ENCODE measurements at places on chromosomes 3 and 15.

- H3K4me3 ChIP-seq: no peak overlapping the region
- no peaks in the 10 kb centered on the region for H3K36me3 ChIP-seq
- no peak for DNase-seq
- no peak overlapping the region for H3K27ac ChIP-seq
- H3K4me1 ChIP-seq: no peaks in the 10 kb centered on the region
These were observed 136.6 kb upstream of the PTX3 start for GRCh38 chr3:157300094-157300493.

DNA sequence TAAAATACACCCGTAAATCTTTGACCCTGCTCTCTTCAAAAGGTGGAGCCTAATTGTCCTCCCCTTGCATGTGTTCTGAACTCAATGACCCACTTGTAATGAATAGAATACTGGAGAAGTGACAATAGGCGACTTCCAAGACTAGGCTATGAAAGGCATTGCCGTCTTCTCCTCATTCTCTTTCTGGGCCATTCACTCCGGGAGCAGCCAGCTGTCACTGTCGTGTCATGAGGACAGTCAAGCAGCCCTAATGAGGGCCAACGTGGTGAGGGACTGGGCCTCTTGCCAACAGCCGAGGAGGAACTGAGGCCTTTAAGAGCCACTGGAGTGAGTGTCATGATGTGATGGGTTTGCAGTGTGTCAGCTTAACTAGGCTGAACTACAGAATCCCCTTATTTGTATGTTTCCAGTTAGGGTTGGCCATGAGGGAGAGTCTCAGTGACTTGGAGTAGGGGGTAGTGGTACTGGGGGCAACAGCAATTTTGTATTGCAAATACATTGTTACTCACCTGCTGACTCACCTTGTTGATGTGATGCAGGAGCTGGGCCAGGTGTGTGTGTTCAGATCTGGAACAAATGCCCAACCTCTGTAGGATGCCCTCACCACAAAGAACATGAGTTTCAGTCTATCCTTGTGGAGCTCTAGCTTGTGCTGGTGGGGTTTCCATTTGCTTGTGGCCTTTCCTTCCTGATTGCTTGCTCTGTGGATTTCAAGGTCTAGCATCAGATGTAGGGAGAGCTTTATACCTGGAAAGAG, 188.5 kb upstream of the PROK2 start:
- no peaks in the 10 kb centered on the region for H3K27me3 ChIP-seq
- H3K4me1 ChIP-seq: peaks cover 11% of the 10 kb centered on the region
- no peak overlapping the region for H3K27ac ChIP-seq
- H3K4me3 ChIP-seq: no peak overlapping the region
- no peaks in the 10 kb centered on the region for H3K36me3 ChIP-seq

DNA sequence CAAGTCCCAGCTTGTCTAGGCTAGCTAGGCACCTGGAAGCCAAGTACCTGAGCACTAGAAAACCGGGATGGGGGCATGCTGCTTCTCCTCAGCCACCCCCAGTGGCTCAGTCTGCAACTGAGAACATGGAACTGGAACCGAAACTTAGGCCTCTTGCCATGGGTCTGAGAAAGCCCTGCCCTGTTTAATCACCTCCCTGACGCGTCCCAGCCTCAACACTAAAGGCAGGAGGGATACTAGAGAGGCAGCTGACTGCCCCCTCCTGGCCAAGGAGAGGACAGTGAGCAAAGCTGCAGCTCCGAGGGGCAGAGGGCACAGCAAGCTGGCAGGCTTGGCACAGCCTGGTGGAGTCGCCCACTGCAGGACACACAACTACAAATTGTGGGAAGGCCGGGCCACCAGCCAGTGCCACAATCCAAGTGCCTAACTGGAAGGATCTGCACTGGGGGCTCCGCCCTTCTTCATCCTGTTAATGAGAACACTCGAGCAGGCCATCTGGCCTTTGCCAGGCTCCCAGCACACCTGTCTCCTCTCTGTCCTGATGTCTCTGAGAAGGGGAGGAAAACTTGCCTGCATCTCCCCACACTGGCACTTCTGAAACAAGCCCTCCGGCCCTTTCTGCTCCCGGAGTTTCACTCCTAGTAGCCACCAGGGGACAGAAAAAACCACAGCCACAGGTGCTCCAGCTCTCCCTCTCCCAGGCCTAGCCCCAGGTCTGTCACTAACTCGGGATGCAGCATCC, 53.7 kb downstream of the BDH1 start:
- H3K4me1 ChIP-seq: no peaks in the 10 kb centered on the region
- no peaks in the 10 kb centered on the region for H3K36me3 ChIP-seq
- no peak overlapping the region for H3K4me3 ChIP-seq
- peak; percentile 44 for DNase-seq
- H3K27me3 ChIP-seq: no peaks in the 10 kb centered on the region
- no peak overlapping the region for H3K27ac ChIP-seq

- H3K27me3 ChIP-seq: no peaks in the 10 kb centered on the region
- no peak for DNase-seq
- H3K36me3 ChIP-seq: no peaks in the 10 kb centered on the region
- no peak overlapping the region for H3K27ac ChIP-seq
These were observed 701.3 kb downstream of the EPHA3 start for GRCh38 chr3:89808680-89809197.

GRCh38 chr3:90095811-90096210, 988.4 kb downstream of the EPHA3 start:
- no peak for DNase-seq
- no peaks in the 10 kb centered on the region for H3K4me1 ChIP-seq
- H3K4me3 ChIP-seq: no peak overlapping the region
- H3K27ac ChIP-seq: no peak overlapping the region
- no peaks in the 10 kb centered on the region for H3K27me3 ChIP-seq

DNA sequence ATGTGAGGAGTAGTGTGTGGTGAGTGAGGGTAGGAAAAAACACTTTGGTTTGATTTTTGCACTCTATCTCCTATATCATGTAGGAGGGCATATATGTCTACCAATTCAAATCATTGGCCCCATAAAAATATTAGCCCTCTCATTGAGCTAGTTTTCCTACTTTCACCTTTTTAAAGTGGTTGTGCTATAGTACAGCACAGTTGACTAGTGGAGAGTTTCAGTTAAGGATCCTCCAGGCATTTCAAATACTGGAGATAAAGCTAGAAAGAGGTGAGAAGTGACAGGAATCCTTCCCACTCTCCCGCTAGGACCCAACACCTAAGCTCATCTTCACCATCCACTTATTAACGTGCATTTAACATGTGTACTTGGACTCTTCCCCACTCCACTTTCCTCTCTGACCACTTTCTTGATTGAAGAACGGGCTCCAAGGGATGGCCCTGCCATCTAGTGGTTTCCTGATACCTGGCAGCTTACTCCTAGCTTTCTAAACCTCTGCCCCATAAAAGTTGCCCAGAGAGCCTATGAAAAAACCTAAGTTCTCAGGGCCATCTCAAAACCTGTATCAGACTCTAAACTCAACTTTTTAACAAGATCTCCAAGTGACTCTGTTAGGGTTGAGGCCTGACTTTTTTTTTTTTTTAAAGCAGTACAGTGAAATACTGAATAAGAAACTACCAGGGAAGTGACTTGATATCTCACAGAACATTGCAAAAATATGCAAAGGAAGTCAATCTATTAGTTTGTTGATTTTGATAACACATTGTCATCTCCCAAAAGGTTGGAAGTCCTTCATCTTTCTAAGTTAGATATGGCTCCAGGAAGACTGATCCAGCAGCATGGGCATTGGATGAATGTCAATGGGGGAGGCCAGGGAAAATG, 17.9 kb downstream of the IL12A start:
- no peak overlapping the region for H3K27ac ChIP-seq
- H3K4me1 ChIP-seq: peaks cover 32% of the 10 kb centered on the region
- H3K36me3 ChIP-seq: no peaks in the 10 kb centered on the region
- peak; percentile 30 for DNase-seq

GRCh38 chr3:66220602-66221377, at the start of gene SLC25A26:
SLC25A26 (plus strand) TSS chr3:66221001; CDS start chr3:66221095, 94 bp downstream.
- peaks cover 25% of the 10 kb centered on the region for H3K36me3 ChIP-seq
- peaks cover 24% of the 10 kb centered on the region for H3K4me1 ChIP-seq
- H3K27me3 ChIP-seq: no peaks in the 10 kb centered on the region
- peak; percentile 99 for DNase-seq

DNA sequence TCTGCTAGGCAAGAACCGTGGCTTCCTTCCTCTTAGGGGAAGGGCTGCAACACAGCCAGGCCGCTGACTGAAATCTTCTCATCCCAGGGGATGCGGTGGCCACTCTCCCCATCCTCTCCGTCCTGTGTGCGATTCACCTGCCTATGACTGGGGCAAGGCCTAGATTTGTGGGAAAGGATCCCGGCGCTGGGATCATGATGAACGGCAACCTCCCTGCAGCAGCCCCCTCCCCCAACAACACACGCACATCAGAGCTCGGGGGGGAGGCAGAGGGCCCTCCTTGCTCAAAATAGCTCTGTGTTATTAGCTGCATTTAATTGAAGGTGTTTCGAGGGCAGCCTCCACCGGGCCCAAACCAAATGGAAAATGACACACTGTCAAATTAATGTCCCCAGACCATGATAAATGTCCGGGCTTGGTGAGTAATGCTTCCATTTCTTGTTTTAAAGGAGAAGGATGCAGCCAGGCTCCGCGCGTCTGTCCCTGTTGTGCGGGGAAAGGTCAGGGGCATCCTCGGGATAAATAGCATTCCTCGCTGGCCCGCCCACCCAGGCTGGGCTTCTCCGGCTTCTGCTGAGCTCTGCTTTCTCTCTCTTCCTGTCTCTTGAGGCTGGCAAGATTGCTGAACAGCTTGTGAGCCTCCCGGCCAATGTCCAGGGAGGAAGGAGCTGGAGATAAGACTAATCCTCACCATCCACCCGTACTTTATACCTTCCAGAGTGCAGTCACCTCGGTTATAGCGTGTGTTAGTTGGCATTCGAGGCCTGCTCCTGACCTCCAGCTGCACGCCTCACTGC, 56.4 kb upstream of the TLE3 start:
- H3K4me3 ChIP-seq: no peak overlapping the region
- no peak for DNase-seq
- H3K27me3 ChIP-seq: peaks cover 19% of the 10 kb centered on the region
- no peak overlapping the region for H3K27ac ChIP-seq
- no peaks in the 10 kb centered on the region for H3K36me3 ChIP-seq

- no peaks in the 10 kb centered on the region for H3K36me3 ChIP-seq
- H3K4me3 ChIP-seq: no peak overlapping the region
- no peak for DNase-seq
- no peak overlapping the region for H3K27ac ChIP-seq
- peaks cover 4% of the 10 kb centered on the region for H3K27me3 ChIP-seq
These were observed 51.7 kb downstream of the CASR start for GRCh38 chr3:122235147-122235546.

Data from activated CD4-positive, alpha-beta T cell treated with anti-CD3 and anti-CD28 coated beads, Interleukin-2, amount 10 ng/mL, durations not matched to agents 7 days and 5 days (primary cell).